NB4 (cell line): ENCODE measurements at places on chromosomes 3 and 15.

DNA sequence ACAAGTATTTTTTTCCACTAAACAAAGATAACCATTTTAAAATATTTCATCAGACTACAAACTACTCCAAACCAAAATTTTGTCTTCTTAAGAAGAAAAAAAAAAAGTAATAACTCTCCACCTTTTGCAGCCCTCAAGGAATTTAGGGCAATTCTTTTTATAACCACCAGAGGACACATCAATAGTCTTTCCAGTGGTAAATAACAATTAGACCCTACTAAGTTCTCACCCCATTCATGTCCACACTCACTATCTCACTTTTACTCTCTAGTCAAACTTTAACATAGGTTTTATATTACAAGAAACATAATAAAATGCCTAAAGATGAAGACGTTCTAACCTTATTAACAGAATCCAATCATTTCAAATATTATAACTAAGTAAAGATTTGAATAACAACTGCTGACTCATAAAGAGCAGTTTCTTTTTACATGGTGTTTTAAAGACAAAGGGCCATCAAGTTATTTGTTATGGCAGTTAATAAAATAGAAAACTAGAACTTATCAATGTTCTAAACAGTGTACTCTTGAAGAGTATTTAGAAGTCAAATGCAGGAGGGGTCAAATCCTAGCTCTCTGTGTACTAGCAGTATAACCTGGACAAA is 33.0 kb downstream of the CCDC39 start:
- no peak for DNase-seq

GRCh38 chr3:9704347-9705322 is 1.0 kb downstream of the CPNE9 start:
- no peak for DNase-seq

GRCh38 chr15:38768970-38769369 is 204.4 kb upstream of the RASGRP1 start:
- DNase-seq, result no peak

- DNase-seq, result no peak
Measured at GRCh38 chr15:91915576-91915975, 62.1 kb downstream of the SLCO3A1 start.

GRCh38 chr3:34362910-34363309 is 564.5 kb downstream of the PDCD6IP start:
- DNase-seq, result no peak

GRCh38 chr3:151085889-151086483 is 522 bp downstream of the MED12L start:
- DNase-seq, result peak; percentile 11

GRCh38 chr15:78840661-78841375 is 29.6 kb upstream of the ADAMTS7 start:
- peak; percentile 78 for DNase-seq

GRCh38 chr15:23854203-23854911 is 167.3 kb upstream of the NDN start:
- no peak for DNase-seq

- DNase-seq, result no peak
Measured at GRCh38 chr3:153350420-153350819, 188.4 kb downstream of the RAP2B start.

DNA sequence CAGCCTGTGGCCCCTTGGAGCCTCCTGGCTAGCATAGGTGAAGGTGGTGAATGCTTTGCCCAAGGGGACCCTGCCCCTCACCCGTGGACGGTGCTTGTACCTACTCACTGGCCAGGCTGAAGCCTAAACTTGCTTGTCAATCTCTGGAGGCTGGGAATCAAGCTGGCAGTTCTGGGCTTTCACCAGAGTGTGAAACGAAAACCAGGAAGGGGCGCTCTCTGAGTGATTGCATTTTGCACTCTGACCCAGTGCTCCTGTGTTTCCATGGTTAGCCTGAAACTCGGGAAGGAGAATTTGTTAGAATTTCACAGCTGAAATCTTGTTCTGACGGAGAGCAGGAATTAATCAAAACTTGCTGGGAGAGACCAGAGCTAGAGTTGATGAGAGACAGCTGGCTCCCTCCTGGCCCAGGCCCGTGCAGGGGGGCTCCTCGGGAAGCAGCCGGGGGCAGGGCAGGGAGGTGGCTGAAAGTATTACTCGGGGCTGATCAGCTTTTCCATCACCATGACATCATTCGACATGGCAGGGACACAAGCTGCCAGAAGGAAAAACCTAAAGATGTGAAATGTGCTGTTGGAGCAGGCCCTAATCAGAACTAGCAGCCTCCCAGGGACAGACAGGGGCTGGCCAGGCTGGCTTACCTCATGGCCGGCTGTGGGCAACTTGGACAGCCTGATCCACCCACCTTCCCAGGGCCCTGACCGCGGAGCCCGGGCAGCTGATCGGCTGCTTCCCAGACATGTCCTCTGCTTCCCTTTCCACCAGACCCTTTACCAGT is 323.6 kb upstream of the CTDSPL start:
- DNase-seq, result no peak

GRCh38 chr3:72155391-72156064 is 370.6 kb upstream of the PROK2 start:
- peak; percentile 19 for DNase-seq

DNA sequence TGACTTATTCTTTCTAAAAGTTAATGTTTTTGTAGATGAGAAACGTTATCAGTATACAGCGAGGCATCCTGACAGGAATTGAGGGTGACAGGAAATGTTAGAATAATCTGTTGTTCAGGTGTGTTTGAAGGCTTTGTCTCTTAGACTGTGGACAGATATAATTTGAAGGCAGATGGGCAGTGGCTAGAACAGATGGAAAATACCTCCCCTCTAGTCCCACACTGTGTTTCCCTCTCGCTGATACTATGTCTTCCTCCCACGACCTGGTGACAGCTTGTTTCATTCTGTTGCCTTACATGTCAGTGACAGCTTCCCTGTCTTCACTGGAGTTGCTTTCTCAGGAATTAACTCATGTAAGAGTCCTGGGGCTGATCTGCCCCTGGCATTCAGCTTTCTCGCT is 125.3 kb downstream of the MYRIP start:
- DNase-seq, result no peak

- no peak for DNase-seq
Measured at GRCh38 chr3:6179761-6180160, 681.2 kb upstream of the GRM7 start.

GRCh38 chr3:44117239-44117638 is 124.4 kb upstream of the TOPAZ1 start:
- DNase-seq, result no peak

DNA sequence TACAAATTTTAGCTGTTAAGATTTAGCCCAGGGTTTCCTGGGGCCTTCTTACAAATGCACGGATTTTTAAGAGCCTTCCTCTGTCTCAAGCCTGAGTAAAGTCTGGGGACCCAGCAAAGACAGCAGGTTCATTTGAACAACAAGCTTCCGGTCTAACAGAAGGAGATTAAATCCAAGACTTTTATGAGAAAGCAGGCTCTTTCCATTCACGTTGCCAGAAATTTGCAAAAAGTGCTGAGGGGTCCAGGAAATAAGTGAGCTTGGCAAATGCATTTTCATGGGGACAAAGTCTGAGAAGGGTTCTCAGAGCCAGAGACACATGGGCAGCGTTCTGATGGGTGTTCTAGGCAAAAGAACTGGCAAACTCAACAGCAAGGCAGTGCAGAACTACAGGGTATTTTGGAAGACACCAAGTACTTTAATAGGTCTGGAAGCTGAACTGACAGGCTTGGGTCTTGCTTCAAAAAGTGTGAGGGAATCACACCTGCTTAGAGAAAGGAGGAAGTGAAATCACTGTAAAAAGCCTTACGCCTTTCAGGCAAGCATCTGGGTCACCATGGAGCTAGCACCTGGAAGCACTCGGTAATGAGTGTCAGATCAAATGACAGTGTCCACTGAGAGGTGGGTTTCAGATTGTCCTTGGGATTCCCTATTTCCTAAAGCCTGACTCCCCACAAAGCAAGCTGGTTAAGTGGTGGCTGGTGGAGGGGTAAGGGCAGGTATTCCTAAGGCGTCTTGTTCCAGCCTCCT is 115.8 kb upstream of the ARHGEF3 start:
- DNase-seq, result no peak

DNA sequence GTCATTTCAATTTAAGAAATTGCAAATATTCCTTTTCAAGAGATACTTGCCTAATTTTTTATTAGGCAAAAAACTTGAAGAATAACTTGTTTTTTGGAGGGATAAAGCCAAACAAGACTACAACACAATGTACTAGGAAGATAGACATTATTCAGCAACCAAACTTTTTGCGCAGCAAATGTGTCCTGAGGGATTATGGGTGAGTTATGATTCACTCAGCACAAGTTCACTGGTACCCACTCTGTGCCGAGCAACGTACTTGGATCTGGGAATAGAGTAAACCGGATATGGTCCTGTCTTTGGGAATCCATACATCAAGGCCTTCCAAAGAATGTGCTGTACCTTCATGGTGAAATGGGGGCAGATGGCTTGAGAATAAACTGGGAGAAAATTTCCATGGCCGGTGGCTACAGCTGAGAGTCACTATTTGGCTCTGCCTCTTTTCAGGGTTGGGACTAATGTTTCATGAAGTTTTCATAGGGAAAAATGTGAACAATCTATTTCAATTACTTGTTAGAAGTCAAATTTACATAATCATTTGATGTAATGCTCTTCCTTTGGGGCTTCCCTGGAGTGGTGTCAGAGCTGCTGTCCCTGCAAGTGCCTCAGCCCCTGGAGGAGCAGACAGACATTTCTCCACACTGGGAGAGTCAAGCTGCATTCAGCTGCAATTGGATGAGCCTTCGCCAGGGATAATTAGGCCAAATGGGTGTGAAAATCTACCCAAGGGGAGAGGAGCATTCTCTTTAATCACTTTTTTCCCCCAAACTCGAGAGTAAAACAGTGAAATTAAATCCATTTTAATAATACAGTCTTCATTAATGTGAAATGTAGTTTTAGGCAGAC is 315.2 kb downstream of the CLSTN2 start:
- no peak for DNase-seq

- DNase-seq, result no peak
Measured at GRCh38 chr3:192906940-192907339, 10.7 kb downstream of the MB21D2 start.

DNA sequence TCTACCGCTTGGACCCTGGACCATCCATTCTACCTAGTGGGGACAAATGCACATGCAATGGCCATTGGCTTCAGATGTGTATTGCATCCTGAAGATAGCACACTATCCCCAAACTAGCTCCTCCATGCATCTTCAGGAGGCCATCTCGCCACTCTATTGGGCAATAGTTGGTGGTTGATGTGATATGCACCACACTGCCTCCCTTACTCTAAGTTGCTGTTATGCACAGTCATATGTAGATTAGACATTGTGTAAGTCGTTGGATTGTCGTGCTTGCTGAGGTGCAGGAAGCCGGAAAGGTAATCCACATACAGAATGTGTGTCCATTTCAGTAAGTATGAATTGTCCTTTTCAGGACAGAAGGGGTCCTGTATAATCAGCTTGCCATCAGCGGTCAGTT is 26.7 kb upstream of the PLA2G4D start:
- peak; percentile 90 for DNase-seq

DNA sequence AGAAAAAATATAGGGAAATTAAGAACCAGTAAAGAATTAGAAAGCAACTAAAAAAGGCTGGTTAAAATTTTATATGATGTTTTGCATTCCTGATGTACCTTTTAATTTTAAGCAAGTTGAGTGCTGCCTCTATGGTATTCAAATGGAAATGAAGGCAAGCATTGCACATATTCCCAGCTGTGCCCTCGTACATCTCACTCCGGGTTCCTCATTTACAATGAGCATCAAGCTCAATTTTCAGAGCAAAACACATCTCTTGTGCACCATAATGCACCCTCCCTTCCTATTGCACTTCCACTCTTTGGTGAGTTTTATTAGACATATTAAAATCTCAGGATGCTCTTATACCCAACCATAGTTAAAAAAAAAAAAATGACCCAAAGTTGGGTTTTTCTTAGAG is 267.9 kb downstream of the CHST2 start:
- no peak for DNase-seq

DNA sequence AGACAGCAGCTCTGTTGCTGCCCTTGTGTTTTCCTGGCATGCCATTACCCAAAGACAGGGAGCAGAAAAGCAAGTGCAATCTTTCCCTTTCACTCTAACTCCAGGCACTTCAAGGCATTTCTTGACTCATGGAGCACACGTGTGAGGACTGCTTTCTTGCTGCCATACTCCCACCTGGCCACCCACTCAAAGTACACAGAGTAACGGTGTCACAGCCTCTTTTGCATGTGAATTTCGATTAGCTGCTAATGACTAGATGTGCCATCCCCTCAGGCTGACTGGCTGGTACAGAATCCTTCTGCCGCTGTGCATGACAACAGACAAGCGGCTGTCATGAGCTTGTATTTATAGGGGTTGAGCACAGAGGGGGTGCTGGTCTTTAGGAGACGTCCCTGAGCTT is 380.6 kb downstream of the CTNNB1 start:
- DNase-seq, result no peak
